GM23248 (cell line): ENCODE measurements at places on chromosomes 7 and 10. TPM values are rescaled to one million over a fixed set of nuclear protein-coding genes. Genes with fewer than 3 reads are reported as not detected.

Gene SPOCK2
- not detected in 2 replicates for total RNA-seq

Gene ZNF488
- total RNA-seq, result not detected in 2 replicates

Gene KNDC1
- 0.54 and 0.76 TPM in 2 replicates for total RNA-seq

Gene GGCT
- 31.3 and 40.0 TPM in 2 replicates for total RNA-seq

Gene KIF11
- 12.5 and 16.2 TPM in 2 replicates for total RNA-seq

- no peak for DNase-seq
These were observed 59.7 kb upstream of the ADRA2A start for GRCh38 chr10:111017098-111017497.

DNA sequence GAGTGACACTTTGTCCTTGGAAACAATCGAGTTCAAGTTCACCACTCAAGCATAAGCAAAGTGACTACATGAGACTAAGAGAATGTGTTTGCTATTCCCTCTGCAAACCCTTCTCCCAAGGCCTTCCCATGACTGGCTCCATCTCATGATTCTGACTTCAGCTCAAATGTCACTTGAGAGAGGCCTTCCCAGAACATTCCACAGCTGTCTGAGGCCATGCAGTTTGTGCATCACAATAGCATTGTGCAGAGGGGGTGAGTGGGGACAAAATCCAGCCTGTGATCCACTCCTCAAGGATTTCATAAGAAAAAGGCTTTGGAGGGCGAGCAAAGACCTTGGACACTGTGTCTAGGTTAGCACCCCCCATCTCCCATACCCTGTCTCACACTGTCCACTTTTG is 6.9 kb upstream of the LRMDA start:
- DNase-seq, result no peak

- peak; percentile 12 for DNase-seq
These were observed 43.5 kb downstream of the VTI1A start for GRCh38 chr10:112490545-112490944.

DNA sequence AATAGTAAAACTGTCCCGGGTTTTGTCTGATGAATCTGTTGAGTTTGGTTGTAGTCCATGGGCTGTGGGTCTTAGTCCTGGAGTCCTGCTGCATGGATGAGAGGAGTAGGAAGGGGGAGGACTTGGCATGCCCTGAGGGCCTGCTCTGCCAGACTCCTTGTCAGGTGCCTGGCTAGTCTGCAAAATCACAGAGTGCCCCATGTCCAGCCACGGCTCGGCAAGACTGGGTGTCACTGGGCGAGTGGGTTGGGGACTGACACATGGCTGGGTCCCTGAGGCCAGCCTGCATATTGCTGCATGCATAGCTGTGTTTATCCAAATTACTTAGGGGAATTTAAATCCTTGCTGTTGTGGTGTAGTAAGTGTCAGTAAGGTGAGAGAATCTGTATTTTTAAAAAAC is 9.7 kb downstream of the MINDY4 start:
- no peak for DNase-seq

DNA sequence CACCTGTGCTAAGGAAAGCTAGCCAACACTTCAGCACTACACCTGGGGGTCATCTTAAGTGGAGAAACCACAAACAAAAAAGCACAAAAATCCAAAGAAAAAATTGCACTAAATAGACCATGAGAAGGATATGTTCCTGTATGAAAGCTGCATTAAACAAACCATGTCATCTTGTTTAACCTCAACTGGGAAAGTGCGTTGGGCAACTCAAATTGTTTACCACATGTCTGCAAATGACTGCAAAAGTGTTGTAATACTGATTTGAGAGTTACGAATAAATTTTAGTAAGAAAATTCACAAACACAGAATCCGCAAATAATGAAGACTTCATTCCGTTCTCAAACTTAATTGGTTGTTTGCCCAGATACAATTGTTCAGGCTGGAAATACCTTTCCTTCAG is 111.9 kb upstream of the EGFR start:
- no peak for DNase-seq

DNA sequence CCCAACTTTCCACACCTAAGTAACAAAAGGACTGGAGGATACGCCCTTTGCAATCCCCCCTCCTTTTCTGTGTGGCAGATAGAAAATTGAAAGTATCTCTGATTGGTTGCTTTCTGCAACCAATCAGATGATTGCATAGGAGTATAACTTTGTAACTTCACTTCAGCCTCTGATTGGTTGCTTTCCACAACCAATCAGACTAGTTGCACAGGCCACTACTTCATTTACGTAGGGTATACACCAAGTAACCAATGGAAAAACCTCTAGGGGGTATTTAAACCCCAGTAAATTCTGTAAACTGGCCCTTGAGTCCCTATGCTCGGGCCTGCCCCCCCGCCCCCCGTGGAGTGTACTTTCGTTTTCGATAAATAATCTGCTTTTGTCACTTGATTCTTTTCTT is 1080.4 kb downstream of the CNTNAP2 start:
- DNase-seq, result peak; percentile 2

GRCh38 chr7:29854257-29854938 is 48.1 kb downstream of the WIPF3 start:
- peak; percentile 46 for DNase-seq

GRCh38 chr7:70710011-70710480 is 421.9 kb upstream of the GALNT17 start:
- DNase-seq, result peak; percentile 63

GRCh38 chr7:39033885-39034624 is 56.3 kb downstream of the POU6F2 start:
- DNase-seq, result no peak
